Stimulated activated naive CD4-positive, alpha-beta T cell (primary cell): ENCODE measurements at places on chromosomes 1 and 21.
A peak's percentile ranks its signal among the peaks of the same experiment; 100 is the strongest.

DNA sequence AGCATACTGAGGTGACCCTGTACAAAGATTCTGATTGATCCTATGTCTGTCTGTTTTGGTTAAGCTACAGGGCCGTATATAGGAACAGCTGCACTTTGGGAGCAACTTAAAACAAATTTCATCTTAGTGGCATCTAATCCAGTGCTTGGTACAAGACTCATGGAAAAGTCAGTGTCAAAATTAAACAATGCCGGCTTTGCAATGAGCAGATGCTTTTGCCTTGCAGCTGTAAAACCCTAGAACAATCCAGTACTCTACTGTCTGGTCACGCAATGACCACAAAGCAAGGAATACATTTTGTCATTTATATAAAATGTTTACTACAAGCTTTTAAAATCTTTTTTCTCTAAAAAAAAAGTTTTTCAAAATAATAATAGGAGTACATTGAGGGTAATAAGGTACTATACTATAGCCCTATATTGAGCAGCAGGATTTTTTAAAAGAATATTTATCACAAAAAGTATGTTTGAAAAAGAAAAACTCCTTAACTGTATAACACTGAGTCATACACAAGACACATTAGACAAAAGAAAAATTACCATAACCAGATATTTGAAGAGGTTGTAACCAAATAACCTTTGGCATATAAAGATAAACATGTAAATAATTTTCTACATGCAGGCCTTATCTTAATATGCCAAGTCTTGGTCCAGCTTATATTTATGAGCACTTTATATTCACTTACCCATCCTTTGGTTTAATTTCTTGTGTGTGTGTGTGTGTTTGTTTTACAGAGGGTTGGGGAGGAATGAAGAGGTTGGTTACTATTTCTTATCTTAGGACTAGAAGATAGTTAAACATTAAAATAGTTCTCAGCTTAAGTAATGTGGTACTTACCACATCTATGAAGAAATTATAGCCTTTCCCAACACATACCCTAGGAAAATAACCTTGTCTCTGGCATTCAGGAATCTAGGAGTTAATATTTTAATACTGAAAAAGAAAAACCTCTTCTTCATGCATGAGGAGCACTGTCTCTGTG is 262.3 kb downstream of the FAF1 start:
- no peak for DNase-seq

DNA sequence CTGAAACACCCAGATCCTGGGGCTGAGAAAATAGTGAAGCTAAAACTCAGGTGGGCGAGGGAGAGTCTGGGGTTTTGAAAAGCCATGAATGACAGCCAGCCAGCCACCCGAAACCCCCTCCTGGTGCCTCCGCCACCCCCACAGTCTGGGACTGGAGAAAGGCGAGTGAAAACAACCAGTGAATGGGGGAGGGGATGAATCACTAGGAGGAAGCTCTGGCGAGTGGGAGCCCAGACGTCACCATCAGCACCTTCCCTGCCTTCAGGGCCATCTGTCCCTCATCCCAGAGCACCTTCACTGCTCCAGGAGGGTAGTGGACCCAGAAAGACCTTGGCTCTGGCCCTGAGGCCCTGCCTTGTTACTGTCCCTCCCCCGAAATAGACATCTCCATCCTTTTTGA is 9.2 kb downstream of the RORC start:
- no peak for DNase-seq

- no peak for DNase-seq
These were observed 406 bp downstream of the HTR1D start for GRCh38 chr1:23216771-23217420.

- DNase-seq: no peak
These were observed 43.4 kb downstream of the ITSN1 start for GRCh38 chr21:33685613-33686197.

- no peak for DNase-seq
These were observed 405.8 kb downstream of the DUSP10 start for GRCh38 chr1:221336126-221336525.

DNA sequence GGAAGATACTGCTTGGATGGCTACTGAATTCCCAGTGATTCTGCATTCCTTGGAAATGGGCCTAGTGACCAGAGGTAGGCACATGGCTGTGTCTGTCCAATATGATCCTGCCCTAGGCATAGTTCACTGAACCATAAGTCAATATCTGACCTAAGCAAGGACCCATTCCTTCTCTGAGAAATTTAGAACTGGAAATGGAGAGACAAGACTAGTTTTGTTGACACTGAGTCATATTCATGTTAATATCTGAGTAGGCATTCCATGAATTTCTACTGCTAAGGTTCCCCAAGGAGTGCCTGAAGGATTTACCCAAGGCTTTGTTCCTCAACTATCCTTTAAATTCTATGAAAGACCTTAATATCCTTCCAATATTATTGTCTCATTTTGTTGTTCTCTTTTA is 329.8 kb upstream of the BEND5 start:
- no peak for DNase-seq

- DNase-seq: peak; percentile 85
These were observed 109.6 kb downstream of the KCNN3 start for GRCh38 chr1:154760469-154760933.

- no peak for DNase-seq
These were observed 32.6 kb downstream of the NIBAN1 start for GRCh38 chr1:184941735-184942134.

- DNase-seq: no peak
These were observed 1634.1 kb downstream of the PLA2G4A start for GRCh38 chr1:188462837-188463236.

- DNase-seq: no peak
These were observed 13.5 kb downstream of the OLFML2B start for GRCh38 chr1:162010175-162010506.

DNA sequence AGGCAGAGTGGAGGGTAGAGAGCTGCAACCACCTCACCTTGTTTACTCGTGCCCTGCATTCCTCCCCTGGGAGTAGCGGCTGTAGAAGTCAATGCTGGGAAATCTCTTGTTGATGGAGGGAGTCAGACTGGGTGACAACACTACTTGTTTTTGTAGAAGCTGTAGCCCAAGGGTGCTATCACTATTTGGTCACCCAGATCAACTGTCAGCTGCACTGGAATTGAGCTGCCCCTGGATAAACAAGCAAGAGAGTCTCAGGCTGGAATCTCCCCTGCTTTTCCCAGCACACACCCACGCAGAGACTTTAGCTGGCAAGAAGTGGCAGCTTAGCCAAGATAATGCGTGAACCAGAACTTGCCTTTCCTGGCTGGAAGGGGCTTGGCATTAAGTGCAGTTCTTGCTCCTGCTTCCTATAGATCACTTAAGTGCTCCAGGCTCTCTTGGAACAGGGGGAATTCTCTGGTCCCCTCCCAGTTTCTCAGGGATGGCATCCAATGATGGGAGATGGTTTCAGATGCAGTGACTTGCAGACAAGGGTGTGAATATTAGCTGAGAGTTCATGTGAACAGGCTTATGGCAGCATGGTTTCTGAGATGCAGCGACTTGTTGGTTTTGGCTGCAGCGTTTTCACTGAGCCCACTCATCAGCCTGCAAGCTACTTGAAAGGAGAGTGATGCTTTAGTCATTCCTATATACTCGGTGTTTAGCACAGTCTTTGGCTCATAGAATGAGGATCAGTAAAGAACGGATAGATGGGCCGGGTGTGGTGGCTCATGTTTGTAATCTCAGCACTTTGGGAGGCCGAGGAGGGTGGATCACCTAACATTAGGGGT is 16.8 kb downstream of the ATP2B4 start:
- no peak for DNase-seq

DNA sequence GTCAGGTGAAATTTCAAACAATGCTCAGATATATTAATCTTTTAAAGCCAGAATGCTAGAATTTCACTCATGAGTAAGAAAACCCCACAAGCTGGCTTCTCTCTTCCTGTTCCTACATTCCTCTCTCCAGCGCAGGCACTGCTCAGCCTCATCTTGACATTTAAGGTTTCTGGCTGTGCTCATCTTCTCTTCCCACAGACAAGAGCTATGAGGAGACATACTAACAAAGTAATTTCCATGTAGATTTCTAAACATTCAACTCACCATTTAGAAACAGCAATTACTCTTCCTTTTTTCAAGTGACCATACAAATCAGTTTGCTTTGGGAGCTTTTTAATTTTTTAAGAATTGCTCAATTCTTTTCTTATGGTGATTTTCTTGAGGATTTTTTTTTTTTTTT is 7.8 kb upstream of the LRRC8D start:
- DNase-seq: no peak

DNA sequence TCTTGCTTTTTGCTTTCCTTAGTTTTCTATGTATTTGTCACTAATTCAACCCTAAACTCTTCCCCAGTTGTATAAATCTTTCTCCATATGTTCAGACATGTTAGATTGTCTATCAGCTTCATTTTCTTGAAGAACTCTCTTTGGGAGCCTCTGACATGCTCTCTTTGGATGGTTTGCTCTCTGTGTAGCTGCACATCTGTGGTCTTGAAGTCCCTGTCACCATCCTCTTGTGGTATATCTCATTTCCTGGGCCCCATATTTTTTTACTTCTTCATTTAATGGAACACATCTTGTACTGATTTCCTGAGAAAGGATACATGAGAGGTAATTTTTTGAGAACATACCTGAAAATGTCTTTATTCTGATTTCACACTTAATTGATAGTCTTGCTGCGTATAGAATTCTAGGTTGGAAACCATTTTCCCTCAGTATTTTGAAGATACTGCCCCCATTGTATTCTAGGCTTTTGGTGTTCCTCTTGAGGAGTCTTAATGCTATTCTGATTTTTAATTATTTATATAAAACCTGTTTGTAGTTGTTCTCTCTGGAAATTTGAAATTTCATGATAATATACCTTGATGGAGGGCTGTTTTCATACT is 72.6 kb downstream of the ST3GAL3 start:
- DNase-seq: no peak

- no peak for DNase-seq
These were observed 141.7 kb downstream of the GALNT2 start for GRCh38 chr1:230208619-230209261.

GRCh38 chr1:178388418-178389145 is 108.2 kb downstream of the CLEC20A start:
- no peak for DNase-seq

DNA sequence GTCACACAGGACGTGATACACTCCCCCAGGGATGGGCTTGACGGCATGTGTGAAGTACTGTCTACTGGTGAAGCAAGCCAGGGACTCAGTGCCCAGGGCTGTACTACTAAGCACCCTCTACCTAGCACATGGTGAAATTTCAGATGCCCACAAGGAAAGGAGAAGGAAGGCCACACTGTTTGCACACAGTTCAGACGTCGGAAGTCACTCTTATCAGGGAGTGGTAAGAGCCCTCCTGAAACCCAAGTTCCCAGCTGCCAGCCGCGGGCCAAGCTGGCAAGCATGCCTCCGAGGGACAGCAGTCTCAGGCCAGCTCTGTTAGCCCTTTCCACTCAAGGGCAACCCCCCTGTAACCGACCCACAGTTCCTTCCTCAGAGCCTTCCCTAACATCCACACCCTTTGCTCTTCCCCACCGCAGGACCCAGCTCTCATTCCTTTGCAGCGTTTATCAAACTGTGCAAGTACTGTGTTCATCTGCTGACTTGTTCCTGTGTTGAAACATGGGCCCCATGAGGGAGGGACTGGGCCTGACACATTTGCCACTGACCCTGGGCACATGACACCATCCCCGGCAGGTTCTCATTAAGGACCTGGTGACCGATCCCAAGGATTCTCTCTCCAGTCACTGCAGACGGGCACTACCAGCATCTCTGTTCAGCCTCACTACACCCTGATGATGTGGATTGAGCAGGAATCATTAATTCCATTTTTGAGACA is 58.5 kb downstream of the SLC66A1 start:
- DNase-seq: no peak

DNA sequence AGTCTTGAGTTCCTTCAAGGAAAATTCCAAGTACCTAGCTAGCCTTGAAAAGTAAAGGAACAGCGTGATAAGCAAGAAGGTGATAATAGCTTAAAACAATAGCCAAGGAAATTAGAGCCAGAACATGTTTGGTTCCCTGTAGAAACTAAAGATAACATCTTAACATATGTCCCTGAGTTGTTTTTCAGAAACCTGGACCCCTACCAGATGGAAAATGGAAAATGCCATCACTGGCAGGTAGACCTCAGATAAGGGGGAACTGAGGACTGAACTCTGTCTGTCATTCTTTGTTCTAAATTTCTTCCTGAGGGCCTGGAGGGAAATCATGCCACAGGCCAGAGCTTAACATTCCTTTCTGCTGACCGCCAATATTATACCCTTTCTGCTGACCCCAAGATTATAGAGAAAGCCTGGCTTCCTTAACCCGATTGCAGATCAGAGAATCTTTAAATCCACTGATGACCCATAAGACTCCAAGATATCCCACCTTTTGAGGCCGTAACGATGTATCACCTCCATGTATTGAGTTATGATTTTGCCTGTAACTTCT is 23.4 kb downstream of the CNIH3 start:
- no peak for DNase-seq

DNA sequence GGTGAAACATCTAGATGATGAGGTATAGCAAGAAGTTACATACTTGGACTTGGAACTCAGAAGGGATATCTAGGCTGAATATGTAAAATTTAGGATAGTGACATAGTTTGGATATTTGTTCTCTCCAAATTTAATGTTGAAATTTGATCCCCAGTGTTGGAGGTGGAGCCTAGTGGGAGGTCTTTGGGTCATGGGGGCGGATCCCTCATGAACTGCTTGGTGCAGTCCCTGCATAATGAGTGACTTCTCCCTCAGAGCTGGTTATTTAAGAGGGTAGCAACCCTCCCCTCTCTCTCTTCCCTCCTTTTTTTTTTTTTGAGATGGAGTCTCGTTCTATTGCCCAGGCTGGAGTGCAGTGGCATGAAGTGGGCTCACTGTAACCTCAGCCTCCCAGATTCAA is 15.5 kb downstream of the ST3GAL3 start:
- no peak for DNase-seq

DNA sequence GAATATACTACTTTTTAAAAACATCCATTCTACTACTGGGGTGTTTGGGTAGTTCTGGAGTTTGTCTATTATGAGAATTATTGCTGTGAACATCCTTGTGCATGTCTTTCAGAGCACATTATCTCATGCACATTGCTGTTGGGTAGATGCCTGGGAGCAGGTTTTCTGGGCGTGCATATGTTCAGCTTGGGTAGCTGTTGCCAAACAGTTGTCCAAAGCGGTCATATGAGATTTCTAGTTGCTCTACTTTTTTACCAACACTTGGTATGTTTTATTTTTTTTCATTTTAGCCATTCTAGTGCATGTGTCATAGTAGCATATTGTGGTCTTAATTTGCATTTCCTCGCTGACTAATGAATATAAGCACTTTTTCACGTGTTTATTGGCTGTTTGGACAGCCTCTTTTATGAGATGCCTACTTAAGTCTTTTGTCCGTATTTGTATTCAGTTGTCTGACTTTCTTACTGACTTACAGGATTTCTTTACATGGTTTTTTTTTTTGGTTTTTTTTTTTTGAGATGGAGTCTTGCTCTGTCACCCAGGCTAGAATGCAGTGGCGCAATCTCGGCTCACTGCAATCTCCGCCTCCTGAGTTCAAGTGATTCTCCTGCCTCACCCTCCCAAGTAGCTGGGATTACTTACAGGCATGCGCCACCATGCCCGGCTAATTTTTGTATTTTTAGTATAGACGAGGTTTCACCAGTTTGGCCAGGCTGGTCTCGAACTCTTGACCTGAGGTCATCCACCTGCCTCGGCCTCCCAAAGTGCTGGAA is 18.1 kb downstream of the ZDHHC18 start:
- DNase-seq: no peak
